ENCODE measurements at places on chromosomes 3 and 15.

- DNase-seq: no peak
These were observed 102.5 kb upstream of the TJP1 start for GRCh38 chr15:29924750-29925149.

DNA sequence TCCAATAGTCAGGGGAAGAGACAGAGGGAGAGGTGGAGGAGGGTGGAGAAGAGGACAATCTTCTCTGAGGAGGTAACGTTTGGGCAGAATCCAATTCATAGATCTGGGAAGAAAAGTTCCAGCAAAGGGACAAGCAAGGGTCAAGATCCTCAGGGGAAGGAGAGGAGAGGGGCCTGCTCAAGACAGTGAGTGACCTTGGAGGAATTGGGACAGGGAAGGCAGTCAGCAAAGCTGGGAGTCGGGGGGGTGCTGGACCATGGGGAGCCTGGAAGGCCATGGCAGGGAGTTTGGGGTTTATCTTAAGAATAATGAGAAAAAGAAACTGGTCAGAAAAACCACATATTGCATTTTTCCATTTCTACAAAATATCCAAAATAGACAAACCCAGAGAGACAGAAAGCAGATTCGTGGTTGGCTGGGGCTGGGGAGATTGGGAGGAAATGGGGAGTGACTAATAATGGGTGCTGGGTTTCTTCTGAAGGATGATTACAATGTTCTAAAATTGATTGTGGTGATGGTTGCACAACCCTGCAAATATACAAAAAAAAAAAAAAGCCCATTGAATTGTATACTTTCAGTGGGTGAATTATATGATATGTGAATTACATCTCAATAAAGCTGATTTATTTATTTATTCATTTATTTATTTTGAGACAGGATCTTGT lies 19.6 kb upstream of the SRP14 start:
- no peak for DNase-seq

DNA sequence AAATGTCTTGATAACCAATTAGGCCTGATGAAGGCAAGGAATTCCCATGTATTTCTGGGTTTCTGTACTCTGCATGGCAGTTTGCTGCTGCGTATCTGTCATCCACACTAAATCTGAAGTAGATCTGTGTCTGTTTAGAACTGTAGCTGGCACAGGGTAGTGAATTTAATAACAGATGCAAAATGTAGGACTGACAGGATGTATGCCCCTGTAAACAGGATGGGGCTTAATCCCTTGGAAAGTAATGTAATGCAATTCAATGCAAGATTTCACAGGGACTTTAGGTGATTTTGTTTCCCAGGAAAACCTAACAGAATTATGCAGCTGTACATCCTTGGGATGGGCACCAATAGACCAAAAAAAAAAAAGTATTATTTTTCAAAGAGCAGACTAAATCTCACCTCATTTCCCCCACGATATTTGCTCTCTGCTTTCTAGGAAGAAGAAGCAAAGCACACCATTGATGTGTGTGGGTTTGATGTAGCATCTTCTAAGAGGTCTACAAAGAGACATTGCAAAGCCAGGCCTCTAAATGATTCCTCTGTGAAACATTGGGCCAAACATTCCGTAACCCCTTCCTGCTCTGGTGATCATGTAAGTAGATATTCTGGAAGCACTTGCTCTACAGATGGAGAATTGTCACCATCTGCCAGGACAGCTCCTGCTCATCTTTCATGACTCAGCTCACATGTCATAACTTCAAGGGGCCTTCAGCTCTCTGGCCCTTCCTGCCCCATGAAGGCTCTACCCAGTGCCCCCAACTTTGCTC lies 464.3 kb upstream of the RGMA start:
- no peak for DNase-seq

DNA sequence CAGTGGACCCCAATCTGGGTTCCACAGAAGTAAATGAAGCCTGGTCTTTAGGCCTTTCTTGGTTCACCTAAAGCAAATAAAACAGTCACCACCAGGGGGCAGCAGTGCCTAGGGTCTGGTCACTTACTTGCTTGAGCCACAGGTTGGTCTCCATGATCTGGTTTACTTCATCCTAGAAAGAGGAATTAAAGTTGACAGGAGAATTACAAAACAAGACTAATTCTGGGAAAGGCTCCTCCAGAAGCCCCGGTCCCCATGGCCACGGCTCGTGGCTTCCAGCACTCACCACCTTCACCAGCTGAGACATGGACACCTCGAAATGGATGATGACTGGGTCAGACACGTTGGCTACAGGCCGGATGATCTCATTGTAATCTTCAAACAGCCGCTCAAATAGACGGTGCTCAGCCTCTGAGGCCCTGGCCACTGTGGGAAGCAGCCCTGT lies 2.3 kb downstream of the CHRNA3 start:
- DNase-seq: peak; percentile 80

DNA sequence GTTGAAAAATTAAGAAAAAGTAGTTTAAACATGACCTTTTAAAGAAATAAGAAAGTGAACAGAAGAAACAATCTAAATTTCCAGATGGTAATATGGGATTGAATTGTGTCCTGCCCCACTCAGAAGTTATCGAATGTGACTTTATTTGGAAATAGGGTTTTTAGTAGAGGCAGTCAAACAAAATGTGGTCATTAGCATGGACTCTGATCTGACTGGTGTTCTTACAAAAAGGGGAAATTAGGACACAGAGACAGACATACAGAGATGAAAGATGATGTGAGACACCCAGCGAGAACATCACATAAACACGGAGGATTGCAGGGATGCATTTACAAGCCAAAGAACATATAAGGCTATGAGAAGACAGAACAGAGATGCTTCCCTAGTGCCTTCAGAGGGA lies 73.2 kb downstream of the XRN1 start:
- DNase-seq: no peak

Measured in HL-60 (cell line).